ENCODE measurements at places on chromosomes 1 and 21.
A peak's percentile ranks its signal among the peaks of the same experiment; 100 is the strongest.

DNA sequence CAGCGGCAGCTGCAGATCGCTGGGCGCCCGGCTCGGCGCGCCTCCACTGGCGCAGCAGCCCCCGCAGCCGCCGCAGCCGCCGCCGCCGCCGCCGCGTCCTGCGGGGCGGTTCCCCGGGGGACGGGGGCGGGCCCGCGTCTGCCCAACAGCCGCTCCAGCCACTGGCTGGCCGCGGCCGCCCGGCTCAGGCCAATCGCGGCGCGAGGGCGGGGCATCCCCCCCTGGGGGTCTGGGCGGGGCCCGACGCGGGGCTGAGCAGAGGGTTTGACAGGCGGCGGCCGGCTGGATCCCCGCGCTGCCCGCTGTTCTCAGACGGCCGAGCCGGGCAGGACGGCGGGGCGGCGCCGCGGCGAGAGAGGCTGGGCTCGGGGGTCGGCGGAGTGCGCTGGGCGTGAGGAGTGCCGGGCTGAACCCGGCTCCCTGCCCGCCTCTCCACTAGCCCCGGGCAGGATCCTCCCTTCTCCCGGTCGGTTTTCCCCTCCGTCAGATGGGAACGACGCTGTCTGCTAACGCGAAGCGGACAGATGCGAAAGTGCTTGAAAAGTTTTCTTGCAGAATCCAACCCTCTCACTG lies at the start of gene GLIS1:
TSS of gene GLIS1 (minus strand) at position 56 of the 573 bp plus-strand sequence. CDS start 1,100 bp downstream, outside the sequence.
- peak; percentile 77 for DNase-seq

GRCh38 chr1:1038694-1039093 lies 18.8 kb downstream of the AGRN start:
- no peak for DNase-seq

DNA sequence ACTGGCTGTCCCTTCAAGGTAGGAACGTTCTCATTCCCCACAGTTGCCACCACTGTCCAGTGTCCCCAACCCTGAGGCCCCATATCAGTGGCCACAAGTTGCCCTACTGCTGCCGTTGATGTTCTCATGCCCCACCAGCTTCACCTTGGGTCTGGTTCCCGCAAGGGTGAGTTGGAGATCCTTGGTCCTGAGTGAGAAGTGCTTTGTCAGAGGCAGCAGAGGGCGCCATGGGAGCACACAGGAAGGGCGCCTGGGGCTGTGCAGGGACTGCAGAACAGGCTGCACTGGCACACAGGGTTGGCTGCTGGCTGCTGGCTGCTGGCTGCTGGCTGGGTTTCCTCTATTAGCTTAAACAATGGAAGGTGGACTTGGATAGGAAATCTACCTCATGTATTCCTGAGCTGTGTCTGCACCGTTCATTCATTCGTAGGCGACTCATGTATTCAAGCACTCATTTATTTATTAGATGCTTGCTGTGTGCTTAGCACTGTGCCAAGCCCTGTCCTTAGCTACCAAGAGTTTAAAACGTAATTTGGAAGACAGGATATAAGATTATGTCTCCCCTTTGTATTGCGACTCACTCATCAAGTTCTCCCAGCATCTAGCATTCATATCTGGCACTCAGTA lies 2.1 kb upstream of the S100A9 start:
- DNase-seq, result no peak

DNA sequence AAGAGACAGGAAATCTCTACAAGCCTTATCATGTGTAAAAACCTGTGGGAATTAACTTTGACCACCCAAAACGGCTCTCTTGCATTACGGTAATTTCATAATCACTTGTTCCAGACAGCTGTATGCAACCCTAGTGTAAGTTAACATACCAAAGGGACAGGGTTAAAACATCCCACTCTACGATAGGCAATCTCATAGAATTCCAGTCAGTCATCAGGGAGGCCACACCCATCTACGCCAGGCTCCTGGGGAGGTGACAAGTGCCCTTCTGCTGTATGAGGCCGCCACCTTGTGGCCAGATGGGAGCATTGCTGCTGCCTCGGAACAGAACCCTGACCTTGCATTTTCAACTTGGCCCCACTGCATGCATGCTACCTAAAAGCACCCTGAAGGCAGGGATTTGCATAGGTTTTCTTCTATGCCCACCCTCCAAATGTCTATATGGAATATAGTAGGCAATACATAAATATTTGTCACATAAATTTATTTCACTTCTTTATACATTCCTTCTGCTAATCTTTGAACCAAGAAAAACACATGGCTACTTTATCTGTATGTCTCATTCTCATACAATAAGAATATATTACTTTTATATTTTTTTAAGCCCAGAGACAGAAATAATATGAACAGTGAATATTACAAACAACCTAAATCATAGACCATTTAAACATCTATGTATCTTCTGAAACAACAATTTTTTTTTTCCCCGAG lies 12.6 kb downstream of the HSF2BP start:
- peak; percentile 82 for DNase-seq

GRCh38 chr21:26715878-26716506 lies 129.2 kb downstream of the ADAMTS1 start:
- peak; percentile 20 for DNase-seq

Data from fibroblast of skin of left quadriceps (primary cell).